ENCODE measurements at places on chromosomes 4 and X.

- DNase-seq, result no peak
These were observed 3.5 kb downstream of the UCHL1 start for GRCh38 chr4:41260116-41260733.

DNA sequence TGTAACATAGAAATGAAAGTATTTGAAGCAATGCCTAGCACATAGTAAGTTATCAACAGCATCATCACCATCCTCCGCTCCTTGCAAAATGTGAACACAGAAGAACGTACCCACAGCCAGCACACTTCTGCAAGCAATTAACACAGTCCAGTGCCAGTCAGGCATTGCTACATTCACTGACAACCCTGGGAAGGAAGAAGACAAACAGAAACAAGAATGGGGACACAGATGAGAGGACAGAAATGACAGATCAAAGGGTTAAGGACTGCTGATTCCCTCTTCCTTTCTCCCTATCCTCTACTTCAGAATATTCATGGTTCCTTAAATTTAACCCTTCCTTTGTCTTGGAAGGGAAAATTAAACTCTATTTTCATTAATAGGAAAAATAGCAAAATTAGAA, 53.1 kb downstream of the CHM start:
- DNase-seq, result no peak

DNA sequence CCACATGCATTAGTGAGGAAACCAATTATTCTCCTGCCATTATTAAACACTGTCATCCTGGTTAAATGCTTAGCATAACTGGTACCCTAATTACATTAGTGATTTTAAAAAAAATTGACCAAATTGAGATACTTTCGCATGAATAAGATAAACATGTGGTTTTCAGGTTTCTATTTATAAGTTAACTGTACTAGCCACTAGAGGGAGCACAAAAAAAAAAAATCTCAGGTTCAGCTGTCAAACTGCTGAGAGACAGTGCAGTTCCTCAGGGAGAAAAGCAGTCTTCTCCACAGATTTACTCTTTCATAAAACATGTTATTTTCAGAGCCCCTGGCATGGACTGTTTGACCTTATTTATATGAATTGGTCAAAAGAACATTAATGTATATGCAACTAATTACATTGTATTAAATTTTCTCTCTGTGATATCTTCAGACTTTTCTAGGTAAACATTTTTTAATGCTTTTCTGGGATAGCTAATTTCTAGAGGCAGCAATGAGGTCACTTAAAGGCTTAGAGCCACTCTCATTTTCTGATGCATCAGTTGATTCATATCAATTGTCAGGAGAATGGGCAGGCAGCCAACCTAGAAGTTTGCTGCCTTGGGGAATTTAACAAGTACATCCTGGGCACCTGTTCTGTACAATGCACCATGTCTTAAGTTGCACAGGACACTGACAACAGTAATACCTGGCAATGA, 167.5 kb downstream of the CDS1 start:
- no peak for DNase-seq

GRCh38 chrX:40054793-40055192, 43.0 kb downstream of the BCOR start:
- DNase-seq, result no peak

GRCh38 chr4:34191443-34191842, 2052.9 kb downstream of the ARAP2 start:
- DNase-seq, result no peak

DNA sequence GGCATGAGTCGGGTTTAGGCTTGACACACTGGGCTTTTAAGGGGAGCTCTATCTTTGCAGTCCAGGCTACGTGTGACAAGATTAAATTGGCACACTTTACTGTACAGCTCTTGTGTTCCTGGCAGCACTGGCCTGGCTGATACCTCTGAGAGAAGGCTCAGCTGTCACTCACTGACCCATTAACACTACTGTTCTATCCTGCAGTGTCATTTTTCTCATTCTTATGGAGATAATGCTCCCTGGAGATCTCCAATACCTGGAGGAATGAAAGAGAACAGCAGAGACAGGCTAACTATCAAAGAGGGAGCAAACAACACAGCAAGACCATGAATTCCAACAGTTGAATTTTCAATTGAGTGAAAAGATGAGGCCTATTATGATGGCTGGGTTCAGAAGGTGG, 1.7 kb upstream of the PDHA2 start:
- DNase-seq, result no peak

DNA sequence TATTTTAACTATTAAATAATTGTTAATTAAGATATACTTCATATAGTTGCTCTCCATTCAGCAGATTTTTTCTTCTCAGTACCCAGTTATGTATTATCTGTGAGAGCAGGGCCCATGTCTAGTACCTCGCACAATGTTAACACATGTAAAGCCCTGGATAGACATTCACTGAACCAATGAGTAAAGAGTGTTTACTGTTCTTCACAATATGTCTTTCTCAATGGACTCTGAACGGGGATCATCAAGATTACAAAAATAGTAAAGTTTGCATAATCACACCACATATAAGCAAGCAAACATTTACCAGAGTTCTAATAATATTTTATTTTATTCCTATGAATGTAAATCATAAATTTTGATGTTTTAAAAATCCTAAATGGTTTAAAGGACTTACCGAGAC, 47.1 kb downstream of the FBXO8 start:
- DNase-seq, result no peak

DNA sequence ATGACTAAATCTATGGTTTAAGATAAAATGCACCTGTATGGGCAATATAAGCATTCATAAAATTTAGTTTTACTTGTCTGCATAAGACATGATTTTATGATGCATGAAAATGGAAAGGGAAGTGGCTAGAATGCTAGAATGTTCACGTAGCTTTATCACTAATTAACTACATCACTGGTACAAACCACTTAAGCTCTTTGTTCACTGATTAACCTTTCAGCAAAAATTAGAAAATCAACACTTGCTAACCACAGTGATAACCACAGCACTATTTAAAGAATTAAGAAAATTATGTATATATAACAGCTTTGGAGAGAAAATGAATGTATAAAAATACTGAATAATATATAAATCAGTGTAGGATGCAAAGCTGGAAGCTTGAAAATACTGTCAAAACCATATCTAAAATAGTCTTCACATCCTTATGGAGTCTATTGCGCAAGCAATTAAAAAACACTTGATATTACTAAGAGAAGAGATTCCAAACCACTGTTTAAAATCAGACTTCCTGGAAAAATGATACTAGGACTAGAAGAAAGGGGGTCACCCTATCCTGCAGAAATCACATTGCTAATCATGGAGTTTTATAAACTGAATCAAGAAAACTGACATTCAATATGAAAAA, 51.9 kb downstream of the EFHC2 start:
- DNase-seq, result no peak

- no peak for DNase-seq
These were observed 320.4 kb upstream of the KLF3 start for GRCh38 chr4:38343608-38344007.

DNA sequence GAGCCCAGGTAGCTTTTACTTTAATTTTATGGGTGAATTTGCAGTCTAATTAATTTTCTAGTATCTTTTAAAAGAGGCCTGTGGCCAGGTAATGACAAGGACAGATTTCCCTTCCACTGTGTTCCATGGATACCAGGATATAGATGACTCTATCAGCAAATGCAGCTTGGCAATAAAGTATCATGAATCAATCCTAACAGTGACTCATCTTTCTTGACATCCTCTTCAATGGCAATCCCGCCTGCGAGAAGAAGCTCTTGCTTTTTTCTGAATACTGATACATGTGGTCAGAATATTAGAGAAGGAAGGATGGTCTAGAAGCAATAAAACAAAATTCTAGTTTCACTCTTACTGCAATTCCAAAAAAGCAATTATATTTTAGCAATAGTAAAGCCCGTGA, 267.8 kb downstream of the DTHD1 start:
- DNase-seq, result no peak
